Body of pancreas (tissue), 4 donors: ENCODE measurements at places on chromosomes 2 and 18. TPM values are rescaled to one million over a fixed set of nuclear protein-coding genes. Genes with fewer than 3 reads are reported as not detected.
A peak's percentile ranks its signal among the peaks of the same experiment; 100 is the strongest.

GRCh38 chr2:174004905-174005605, 39.9 kb upstream of the SP3 start:
- DNase-seq = no peak

DNA sequence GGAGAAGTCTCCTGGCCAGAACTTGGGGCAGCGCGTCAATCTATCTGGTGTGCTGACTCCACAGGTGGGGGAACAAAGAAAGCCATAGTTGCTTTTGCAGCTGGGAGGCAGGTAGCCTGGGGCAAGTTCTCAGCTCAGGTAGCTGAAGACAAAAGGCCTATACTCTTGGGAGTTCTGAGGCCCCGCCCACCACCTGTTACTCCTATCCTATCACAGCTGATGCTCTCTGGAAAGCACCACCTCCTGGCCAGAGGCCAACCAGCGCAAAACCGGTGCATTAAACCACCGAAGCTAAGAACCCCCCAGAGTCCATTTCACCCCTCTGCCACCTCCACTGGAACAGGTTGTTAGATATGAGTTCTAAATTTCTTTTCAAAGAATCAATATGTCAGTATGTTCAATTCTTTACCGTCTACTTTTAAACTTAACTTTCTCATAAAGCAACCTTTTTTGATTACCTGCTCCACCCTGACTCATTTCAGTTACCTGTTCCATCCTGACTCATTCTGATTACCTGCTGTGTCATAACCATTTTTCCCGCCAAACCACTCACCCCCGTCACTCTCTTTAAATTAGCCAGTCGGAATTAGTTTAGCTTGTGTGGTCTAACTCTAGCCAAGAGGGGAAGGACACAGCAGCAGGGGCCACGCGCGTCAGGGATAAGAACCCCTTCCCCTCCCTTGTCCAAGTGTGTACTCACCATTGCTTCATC, 43.4 kb downstream of the UPP2 start:
- no peak for DNase-seq

GRCh38 chr2:208025814-208026184, 472 bp upstream of the PLEKHM3 start:
- no peak for DNase-seq

DNA sequence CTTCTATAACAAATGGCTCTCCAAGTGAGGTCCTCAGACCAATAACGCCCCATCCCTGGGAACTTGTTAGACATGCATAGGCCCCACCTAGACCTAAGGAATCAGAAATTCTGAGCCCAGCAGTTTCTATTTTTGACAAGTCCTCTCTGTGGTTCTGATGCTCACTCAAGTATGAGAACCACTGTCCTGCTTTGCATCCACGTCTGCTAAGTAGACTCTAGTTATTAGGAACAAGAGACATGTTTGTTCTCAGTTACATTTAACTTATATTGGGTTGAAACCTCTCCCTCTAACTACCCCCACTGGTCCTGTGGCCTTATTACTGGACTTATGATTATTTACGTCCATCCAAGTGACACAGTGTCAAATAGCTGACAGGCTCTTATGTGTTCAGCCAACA, 70.3 kb downstream of the TMEM17 start:
- no peak for DNase-seq

GRCh38 chr2:5520463-5520972, 171.7 kb upstream of the SOX11 start:
- no peak for DNase-seq

GRCh38 chr2:65708086-65708485, 275.7 kb upstream of the SPRED2 start:
- no peak for DNase-seq

DNA sequence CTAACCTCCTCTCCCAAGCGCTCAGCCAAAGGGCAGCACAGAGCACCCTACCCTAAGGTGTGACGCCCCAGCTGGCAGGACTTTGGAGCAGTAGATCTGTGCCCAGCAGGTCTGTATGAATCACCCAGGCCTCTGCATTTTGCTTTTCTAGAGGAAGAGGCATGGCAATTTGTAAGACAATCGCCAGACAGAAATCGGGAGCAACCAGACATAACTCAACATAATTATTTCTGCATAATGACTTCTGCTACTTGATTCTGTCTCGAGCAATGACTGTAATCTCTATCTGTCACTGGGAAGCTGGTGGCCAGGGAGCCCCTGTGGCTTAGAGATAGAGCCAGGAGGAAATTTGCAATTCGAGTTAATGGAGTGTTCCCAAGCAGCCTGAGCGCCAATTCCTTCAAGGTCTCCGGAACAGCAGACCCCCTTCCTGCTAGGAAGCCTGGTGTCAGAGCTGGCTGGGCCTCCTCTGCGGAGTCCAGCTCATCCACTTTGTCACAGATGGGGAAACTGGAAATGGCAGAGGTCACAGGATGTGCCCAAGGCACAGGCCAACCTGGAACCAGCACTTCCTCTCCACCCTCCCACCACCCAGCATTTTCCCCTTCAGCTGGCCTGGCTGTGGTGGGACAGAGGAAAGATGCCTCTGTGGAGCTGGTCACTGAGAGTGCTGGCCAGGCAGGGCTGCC, 55.0 kb downstream of the ODC1 start:
- no peak for DNase-seq

DNA sequence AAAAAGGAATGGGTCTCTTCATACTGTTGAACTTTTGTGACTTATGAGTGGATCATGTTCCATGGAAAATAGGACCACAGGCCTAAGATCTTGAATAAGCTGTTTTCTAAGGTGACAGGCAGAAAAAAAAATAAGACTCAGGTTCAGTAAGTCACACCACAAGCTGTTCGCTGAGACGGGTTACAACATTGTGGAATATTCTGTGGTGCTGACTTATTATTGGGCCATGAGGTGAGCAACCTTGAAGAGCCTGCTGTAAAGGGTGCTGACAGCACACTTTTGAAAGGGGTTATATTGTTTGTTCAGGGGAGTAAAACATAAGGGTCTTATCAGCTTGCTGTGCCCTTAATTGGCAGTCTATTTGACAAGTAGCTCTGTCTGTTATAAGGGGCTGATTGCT, 439.8 kb upstream of the SLC14A2 start:
- no peak for DNase-seq

DNA sequence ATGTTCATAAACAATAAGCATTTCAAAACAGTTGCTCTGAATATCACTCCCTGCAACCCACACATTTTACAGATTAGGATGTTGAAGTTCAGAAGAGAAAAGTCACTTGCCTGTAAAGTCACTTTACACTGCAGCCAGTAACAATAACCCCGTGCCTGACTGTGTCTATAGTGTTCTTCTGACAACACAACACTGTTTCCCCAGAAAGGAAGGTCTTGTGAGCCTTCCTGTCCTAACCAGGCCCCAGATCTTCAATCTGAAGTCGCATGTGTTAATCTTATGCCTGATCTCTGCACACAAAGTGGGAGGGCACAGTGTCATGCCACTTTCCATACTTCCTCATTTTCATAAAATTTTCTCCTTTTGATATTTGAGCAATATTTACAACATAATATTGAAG, 120.2 kb downstream of the FEZ2 start:
- no peak for DNase-seq

DNA sequence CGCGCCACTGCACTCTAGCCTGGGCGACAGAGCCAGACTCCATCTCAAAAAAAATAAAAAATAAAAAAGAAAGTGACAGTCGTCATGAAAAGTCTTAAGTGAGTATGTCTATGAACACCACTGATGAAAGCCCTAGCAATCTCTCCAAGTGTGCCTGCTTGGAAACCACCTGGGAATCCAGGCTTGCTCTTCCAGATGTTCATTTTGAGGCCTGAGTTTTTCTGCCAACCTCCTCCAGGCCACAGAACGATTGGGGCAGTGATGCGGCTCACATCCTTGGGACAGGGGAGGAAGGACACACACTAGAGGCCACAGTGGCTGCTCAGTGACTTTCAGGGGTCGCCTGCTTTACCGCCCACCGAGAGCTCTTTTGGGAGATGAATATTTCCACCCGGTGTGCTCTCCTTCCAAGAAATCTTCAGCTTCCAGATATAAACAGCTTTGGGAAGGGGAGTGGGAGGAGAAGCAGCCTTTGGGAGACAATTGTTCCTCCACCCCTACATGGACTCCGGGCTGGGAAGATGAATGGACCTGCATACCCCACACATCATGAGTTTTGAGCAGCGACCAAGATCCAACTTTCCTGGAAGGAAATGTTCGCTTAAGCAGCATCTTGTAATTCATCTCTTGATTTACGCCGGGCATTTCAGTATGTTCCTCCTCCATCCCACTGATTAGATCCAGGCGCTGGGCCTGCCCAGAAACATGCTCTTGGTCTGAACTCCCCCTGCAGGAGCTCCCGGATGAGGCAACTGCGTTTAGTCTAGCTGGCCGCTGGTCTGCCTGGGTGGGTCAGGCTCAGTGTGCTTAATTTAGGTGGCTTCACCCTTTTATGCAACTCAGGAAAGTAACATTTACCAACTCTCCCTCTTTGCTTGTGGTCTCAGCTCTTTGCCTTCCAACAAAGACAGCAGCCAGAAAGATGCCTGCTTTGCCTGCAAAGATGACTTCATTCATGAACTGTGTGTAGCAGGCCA, 6.2 kb upstream of the ARMC9 start:
- peak; percentile 43 for DNase-seq

GRCh38 chr2:70828115-70828514, 7.5 kb downstream of the CD207 start:
- no peak for DNase-seq

DNA sequence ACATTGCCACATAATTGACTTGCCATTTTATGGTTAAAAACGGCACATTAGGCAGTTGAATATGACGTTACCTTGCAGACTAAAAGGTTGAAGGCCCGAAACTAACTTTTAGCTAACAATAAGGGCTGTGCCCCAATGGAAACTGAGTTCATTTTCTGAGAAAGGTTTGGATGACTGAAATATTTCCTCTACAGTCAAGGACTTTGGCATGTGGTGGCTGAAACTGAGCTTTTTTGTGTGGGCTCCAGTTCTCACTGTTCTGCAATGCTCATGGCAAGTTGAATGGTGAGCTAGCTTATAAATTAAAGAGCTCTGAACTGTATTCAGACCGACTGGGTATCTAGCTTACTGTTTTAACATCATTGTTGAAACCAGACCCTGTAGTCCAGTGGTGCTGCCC, 23.8 kb upstream of the TXNDC2 start:
- no peak for DNase-seq

DNA sequence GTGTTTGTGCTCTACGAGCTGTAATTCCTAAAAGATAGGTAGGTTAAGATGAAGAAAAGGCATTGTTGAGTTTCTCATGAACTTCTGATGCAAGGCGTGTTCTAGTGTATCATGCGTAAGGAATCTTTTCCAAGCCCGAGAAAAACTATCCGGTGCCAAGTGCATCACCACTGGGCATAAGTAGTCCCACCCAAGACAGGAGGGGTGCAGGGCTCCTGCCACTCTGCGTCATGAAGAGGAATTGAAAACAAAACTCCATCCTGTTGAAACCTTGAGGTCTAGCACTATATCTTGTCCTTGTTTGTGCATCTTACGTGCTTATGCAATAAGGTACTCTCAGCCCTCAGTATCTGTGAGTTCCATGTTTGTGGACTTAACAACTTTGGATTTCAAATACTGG, 45.7 kb downstream of the RAB31 start:
- no peak for DNase-seq

DNA sequence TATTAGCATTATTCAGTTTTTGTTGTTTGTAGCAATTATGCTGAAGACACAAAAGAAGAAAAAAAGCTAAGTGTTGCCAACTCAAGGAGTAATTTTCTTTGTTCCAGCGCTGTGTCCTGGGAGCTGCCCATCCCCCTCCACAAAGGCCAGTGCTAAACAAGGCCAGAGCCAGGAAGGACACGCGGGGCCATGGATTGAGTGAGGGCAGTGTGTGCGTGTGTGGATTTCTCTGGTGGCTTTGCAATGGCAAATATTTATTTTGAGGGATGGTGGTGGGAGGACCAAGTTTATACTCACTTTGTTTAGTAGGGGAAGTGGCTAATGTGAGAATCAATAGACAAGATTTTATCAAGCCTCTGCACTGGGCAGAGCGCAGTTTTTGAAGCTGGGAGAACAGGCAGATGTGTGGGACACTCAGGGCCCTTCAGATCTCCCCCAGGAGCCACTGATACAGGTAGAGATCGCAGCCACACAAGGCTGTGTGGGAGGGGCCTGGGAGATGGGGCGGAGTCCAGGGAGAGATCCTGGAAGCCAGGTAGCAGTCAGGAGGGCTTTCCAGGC, 11.4 kb downstream of the AGAP1 start:
- DNase-seq = peak; percentile 41

DNA sequence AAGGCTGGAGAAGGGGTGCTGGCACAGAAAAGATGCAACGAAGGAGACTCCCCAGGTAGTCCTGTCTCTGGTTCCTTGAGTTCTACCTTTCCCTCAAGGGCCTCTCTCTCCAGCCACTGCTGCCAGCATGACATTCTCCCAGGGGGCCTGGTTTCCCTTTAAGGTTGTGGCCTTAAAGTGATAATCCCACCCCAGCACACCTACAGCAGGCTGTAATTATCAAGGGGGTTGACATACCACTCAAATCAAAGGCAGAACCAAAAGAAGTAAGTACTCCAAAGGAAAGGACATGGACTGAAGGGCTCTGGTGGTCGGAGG, 127.4 kb upstream of the MSH6 start:
- DNase-seq = no peak

DNA sequence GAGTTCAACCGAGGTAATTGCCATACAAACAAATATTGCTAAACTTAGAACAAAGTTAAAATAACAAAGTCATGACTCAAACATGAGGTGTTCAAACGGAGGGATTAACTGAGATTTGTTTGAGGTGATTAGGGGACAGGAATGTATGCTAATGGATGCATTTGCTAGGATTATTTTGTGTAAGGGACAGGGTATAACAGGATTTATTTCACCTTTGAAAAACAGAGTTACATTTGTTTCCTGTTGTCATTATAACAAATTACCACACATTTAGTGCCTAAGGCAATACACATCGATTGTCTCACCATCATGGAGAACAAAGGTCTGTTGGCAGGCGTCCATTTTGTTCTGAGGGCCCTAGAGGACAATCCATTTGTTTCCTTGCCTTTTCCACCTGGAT, 304.3 kb upstream of the CNTNAP5 start:
- DNase-seq = no peak

DNA sequence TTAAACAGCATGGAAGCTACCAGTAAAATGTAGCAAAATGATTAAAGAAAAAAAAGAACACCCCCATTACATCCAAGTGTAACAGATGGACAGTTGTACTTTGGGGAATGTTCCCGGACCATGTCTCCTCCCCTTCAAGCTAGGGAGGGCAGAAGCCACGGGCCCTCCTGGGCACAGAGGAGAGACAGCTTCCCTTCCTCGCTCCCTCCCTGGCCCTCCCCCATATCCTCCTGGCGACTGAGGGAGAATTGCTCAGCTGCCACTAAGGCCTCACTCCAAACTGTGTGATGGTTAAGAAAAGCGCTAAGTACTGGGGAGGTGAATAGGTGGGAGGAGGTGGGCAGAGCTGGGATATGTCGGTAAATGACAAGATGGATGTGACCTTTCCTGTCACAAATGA, 358.0 kb downstream of the HRH4 start:
- DNase-seq = no peak

GRCh38 chr2:222656526-222657446, 894 bp upstream of the FARSB start:
- no peak for DNase-seq

- DNase-seq = no peak
These were observed 379.4 kb upstream of the RAB12 start for GRCh38 chr18:8229787-8230186.

DSG1 gene
- under 0.01 TPM for total RNA-seq

GAD1 gene
- not detected for total RNA-seq

KLHL30 gene
- total RNA-seq = 0.26 TPM

PDE11A gene
- 4.0 TPM for total RNA-seq

FSHR gene
- not detected for total RNA-seq

CREG2 gene
- not detected for total RNA-seq

ITGB6 gene
- total RNA-seq = 9.9 TPM

SLC11A1 gene
- total RNA-seq = 7.3 TPM
